NCI-H69 (cell line): ENCODE measurements at places on chromosomes 5 and 9.

- no peak for DNase-seq
Measured at GRCh38 chr5:122907276-122907675, 61.9 kb downstream of the SNX24 start.

- DNase-seq, result peak; percentile 48
Measured at GRCh38 chr5:154683101-154683880, 71.9 kb upstream of the LARP1 start.

- peak; percentile 60 for DNase-seq
Measured at GRCh38 chr5:59275510-59276324, 617.8 kb downstream of the PDE4D start.

- no peak for DNase-seq
Measured at GRCh38 chr5:168611165-168611564, 32.0 kb upstream of the PANK3 start.

GRCh38 chr9:18849270-18849669, 183.7 kb downstream of the SAXO1 start:
- DNase-seq, result peak; percentile 65

- DNase-seq, result no peak
Measured at GRCh38 chr5:10599862-10600284, 36.0 kb downstream of the ANKRD33B start.

DNA sequence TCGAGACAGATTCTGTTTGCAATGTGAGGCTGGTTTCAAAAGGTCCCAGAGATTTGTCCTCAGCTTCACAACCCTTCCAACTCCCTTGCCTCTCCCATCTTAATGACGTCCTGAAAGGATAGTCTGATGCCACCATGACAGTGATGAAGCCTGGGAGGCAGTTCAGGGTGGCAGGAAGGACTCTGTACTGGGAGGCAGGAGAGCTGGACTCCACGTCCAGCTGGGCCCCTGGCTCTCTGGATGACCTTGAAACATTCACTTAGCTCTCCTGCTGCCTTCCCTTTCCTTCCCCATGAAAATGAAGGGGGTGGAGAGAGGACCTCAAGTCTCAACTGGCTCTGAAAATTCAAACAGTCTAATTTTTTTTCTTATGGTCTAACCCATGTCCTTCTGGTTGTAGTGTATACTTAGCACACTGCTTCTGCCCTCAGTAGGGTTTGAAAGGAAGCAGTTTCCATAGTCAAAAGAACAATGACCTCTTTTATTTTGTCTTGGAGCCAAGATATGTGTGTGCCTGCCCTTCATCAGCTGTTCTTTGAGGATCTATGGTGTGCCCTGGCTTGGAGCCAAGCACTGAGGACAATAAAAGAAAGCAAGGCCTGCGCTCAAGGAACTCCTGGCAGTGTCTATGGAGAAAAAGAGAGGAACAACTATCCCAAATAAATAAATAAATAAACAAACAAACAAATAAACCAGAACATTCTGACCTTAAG, 188.3 kb downstream of the GRIA1 start:
- peak; percentile 69 for DNase-seq
